ENCODE measurements at places on chromosomes 12 and 14. TPM values are rescaled to one million over a fixed set of nuclear protein-coding genes. Genes with fewer than 3 reads are reported as not detected.

- no peak for DNase-seq
Observed at GRCh38 chr12:53201177-53201541, 5.9 kb downstream of the ITGB7 start.

- no peak for DNase-seq
Observed at GRCh38 chr12:21989819-21990412, 48.7 kb upstream of the ABCC9 start.

- no peak for DNase-seq
Observed at GRCh38 chr12:122052285-122052684, 26.3 kb upstream of the MLXIP start.

DNA sequence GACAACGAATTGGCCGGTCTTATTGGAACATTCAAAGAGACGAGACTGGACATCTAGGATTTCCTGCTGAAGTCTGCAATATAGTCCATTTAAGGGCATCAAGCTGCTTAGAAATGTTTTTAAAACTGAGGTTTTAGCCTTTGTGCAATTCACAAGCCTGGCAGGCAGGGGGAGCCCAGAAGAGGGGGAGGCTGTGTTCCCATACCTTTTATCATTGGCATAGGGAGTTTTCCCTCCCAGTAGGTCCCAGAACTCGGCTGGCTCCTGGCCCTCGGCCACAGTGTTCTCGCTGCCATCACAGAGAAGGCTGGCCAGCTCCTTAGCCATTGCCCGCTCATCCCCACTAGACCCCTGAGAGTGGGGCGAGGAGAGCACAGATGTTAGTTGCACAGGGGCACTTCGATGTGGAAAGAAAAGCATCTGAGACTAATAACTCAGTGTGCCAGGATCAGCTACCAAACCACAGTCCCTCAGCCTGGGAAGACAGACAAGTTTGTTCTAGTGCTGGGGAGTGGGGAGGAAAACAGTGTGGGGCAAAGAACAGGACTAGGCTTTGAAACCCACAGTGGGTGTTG, 15.1 kb downstream of the AVIL start:
- peak; percentile 28 for DNase-seq

- no peak for DNase-seq
Observed at GRCh38 chr12:673849-674248, 10.6 kb upstream of the NINJ2 start.

GRCh38 chr12:121079736-121080272, 40.8 kb upstream of the OASL start:
- no peak for DNase-seq

DNA sequence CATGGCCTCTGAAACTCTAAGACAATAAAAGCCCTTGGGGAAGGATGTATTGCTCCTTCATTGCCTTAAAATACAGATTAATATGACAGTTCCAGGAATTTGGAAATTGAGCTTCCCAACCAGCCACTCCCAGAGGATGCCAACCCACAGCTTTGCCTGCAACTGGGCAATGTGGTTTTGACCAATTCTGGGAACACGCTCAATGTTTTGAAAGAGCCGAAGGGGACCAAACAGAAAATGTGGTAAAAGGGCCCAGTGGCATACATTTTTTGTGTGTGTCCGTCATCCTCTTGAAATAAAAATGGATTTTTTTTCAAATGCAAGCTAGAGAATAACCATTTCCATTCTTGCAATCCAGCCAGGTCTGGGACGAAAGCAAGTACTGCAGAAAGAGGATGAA, 88.3 kb upstream of the PLEKHG7 start:
- DNase-seq, result no peak

GRCh38 chr14:32077081-32078022, at the start of gene ARHGAP5:
Gene ARHGAP5, plus strand, starts transcription at chr14:32077304. Its CDS starts 13,366 bp downstream, at chr14:32090670.
- DNase-seq, result peak; percentile 56

DNA sequence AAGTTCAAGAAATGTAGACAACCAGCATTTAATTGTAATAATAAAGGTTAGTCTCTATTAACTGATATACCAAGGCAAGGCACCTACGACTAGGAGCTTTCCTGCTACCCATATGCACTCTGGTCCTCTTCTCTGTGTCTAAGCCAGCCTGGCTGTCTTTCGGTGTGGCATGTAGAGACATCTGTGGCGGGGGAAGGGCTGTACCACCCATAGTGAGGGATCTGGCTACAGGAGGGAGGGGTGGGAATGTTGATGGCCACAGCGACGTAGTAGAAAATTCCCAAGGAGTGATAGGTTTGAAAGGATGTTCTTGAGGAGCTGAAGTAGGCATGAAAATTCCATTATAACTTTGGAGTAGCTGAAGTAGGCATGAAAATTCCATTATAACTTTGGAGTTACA, 344.2 kb downstream of the ATP23 start:
- DNase-seq, result no peak

- DNase-seq, result no peak
Observed at GRCh38 chr14:53193193-53193592, 40.1 kb upstream of the DDHD1 start.

Gene KCNJ8
- 2.4 TPM for total RNA-seq

Gene SLC25A21
- 0.64 TPM for total RNA-seq

Gene ASB2
- 13.7 TPM for total RNA-seq

Gene SLC15A5
- not detected for total RNA-seq

Gene PPP4R4
- 0.28 TPM for total RNA-seq

Gene UBE2N
- 73.1 TPM for total RNA-seq

Gene NEDD1
- total RNA-seq, result 13.6 TPM

Measured in left colon (tissue), 2 donors.